Stimulated activated CD4-positive, alpha-beta T cell treated with anti-CD3 and anti-CD28 coated beads, TNF-alpha, amount 100 ng/mL, for 1 hour (primary cell): ENCODE measurements at places on chromosomes 1 and 21.

DNA sequence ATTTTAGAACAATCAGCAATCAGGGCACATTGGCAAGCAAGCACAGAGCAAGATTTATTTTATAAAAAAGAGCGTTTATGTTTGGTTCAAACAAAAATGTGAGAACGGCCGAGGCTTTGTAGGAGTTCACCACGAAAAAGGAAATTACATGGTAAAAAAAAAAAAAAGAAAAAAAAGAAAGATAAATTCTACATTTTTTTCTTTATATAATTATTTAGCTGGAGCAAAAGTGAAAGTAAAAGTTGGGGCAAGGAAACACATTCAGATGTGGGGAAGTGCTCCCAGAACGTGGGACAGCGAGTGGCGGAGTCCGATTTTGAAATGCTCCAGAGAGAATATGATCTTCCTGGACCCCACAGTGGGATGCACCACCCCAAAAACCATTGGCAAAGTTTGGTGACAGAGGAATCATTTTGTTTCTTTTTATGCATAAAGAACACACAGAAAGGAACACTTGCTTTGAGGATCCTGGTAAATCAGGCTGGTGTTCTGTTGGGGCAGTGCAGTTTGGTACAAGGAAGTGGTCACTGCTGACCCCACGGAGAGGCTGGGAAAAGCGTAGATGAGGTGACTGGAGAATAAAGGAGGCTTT, 16.3 kb upstream of the ATP5PO start:
- DNase-seq = no peak

GRCh38 chr1:229137271-229137670, 133.6 kb upstream of the RAB4A start:
- no peak for DNase-seq

GRCh38 chr1:182795563-182796228, 6.1 kb downstream of the NPL start:
- no peak for DNase-seq

GRCh38 chr1:61207416-61207815, 125.1 kb downstream of the NFIA start:
- DNase-seq = no peak

DNA sequence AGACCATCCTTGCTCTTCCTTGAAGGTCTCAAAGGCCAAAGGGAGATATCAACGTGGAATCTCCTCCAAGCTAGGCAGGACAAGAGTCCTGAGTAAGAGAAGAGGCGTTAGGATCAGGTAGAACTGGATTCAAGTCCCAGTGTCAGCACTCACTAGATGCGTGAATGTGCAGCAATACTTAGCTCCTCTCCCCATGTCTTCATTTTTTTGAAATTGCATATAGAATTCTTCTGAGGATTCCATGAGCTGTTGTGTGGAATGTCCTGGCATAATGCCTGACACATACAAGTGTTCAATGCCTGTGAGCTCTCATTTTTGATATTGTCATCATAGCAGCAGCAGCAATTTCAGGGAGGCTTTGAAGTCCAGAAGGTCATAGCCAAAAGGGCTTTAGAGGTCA, 333.2 kb downstream of the KCNH1 start:
- no peak for DNase-seq

DNA sequence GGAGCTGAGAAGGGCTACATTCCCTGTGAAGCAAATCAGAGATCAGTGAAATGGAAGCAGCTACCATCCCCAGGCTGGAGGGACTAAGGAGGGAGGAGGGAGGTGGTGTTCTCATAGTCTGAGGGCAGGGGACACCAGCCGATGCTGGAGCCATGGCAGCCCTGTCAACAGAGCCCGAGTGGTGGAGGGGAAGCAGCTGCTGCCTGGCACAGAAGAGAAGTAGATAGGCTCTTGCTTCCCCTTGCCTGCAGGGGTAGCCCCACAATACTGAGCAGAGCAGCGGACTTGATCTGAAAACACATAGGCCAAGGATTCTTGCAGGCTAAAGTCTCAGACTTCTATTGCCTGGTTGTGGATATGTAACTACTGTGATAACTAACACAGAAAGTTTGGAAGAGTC, 255.1 kb downstream of the FGGY start:
- no peak for DNase-seq

GRCh38 chr1:207969528-207969927, 58.6 kb upstream of the CD34 start:
- no peak for DNase-seq

DNA sequence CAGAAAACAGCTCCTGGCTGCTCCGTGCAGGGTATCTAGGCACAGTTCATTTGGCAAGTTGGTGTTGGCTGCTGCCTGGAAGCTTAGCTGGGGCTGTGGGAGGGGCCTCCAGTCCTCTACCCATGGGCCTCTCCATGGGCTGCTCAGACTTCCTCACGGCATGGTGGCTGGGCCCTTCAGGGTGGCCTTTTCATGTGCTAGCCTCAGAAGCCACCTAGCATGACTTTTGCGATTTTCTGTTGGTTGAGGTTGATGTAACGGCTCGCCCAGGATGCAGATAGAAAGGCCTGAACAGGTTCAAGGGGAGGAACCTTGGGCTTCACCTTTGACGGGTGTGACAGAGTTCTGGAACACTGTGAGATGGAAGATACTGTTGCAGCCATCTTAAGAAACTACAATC, 25.8 kb upstream of the LHX4 start:
- no peak for DNase-seq

DNA sequence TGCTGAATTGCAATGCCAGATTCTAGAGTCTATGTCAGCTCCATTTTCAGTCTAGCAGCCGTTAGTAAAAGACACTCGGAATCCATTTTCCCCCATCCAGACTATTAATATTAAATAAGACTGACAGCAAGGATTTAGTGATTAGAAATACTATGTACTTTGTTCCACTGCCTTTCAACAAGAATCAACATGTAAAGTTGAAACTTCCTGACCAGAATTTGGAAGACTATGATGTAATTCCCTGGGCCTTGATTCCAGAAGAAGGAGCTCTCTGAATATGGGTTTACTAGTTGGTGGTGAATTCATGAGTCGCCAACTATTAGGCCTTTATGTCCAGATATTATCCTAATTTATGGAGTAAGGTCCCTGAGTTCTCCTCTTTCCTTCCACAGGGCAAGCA, 24.8 kb downstream of the KDM1A start:
- DNase-seq = no peak

GRCh38 chr1:74713849-74714248, 19.0 kb downstream of the CRYZ start:
- DNase-seq = no peak

DNA sequence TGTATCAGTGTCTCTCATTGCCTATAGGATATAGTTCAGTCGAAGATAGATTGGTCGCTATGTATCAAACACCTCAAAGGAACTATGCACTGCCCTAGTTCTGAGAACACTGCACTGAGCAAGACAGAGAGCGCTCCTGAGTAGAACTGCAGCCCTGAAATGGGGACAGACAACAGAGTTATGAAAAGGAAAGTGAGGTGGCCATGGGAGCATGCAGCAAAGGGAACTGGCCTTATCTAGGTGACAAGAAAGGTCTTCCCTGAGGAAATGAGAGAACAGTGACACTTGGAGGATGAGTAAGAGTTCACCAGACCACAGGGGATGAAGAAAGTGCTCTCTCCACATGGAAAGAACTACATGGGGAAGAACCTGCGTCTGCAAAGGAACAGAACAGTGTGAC, 7.5 kb upstream of the G0S2 start:
- DNase-seq = no peak

GRCh38 chr1:109880971-109881894, 29.4 kb upstream of the CSF1 start:
- DNase-seq = no peak

DNA sequence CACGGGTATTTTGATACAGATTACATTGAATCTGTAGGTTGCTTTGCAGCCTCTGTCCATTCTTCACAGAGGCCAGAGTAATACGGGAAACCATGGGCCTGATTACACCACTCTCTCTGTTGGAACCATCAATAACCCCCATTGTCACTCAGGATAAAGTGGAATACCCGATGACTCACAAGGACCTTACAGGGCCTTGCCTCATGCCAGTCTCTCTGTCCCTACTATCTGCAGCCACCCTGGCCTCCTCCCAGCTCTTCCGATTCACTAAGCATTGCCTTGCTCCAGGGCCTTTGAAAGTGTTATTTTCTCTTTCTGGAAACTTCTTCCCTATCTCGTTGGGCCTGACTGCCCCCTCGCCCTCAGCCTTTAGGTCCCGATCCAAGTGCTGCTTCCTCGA, 61.7 kb downstream of the HMGB4 start:
- no peak for DNase-seq

DNA sequence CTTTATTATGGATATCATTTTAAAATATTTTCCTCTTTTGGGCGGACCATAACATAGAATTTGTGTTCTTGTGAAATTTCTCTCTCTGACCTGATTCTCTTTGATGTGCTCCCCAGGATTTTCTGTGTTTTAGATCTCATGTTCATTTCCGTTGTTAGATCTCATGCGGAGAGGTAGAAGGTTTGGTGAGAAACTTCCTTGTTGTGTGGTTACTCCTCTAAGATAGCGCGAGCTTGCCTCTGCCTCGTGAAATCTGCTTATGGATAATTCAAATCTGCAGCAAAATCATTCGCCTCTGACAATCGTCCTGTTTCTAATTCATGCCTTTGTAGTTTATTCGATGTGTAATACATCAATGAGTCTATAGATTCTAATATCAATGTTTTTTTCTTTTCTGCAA, 580.4 kb downstream of the USP25 start:
- DNase-seq = no peak

DNA sequence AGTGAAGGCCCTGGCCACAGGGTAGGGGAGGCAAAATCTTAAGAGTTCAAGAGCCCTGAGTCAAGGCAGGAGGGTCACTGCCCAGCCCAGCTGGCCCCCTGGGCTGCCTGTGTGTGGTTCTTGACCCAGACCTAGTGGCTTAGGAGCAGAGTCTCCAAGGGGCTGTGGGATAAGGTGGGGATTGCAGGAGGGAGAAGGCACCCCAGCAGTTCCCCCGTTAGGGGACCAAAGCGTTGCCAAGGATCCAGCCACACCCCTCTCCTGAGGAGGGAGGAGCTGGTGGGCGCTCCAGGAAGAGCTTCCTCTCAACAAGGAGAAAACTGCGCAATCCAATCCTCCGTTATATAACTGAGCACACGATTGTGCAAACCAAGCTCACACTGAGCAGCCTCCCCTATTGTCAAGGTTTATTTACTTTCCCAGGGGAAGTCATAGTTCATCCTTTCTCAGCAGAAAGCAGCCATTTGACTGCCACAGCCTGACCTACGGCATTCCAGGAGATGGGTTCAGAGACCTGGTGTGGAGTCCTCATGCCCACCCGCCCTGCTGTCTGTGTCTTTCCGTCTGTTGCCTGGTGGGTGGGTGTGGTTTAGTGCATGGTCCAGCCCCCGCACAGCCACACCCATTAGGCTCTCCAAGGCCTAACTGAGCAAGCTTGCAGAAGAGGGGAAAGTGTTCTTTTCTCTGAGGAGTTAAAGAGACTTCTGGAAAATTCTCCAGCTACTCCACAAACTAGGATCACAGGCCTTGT, 3.5 kb downstream of the EPHX1 start:
- DNase-seq = no peak

- DNase-seq = no peak
Observed at GRCh38 chr1:193275773-193276172, 89.4 kb upstream of the B3GALT2 start.

DNA sequence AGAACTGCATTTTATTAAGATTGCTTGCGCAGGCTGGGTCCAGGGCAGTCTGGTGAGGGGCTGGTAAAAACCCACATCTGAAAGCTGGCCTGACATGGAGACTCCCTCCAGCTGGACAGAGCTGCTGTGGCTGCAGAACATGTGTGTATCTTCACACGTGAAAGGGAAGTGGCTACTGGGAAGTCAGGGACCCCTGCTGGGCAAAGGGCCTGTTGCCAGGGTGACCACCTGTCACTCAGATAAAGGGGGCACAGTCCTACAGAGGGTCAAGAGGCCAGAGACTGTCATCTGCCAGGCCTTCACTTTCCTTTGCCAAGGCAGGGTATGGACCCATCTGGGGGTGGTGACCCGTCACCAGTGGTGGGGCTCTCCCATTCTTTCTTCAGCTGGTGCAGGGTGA, 17.5 kb downstream of the NKAIN1 start:
- no peak for DNase-seq

DNA sequence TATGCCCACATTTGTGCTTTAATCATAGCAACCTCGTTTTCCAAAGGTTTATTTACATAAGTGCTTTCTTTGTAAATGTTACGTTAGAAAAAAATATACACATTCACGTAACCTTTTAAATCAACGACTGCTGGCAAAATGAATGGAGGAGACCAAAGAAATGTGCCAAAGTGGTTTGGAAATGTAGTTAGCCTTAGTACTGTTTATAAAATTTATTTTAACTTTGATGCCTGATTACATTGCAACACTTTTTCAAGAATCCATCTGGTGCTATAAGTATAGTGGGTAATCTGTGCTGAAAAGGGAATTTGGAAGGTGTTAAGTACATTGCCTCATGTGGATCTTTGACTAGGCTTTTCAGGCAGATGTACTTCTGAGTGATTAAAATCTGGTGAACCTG, 108.9 kb downstream of the IFI44 start:
- DNase-seq = no peak

DNA sequence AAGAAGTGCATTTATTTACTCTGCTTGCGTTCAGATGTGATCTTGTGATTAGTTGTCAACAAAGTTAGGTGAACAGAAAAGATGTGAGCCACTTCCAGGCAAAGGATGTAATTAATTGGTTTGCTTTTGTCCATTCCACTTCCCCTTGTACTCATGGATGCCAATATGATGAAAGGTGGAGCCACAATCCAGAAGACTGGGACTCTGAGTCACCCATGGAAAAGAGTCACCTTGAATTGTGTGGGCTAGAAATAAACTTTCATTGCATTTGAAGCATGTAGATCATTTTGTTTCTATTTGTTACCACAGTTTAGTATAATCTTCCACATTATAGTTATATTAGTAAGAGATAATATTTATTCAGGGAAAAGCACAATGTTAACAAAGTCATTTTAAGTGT, 684.2 kb downstream of the LTN1 start:
- DNase-seq = no peak

DNA sequence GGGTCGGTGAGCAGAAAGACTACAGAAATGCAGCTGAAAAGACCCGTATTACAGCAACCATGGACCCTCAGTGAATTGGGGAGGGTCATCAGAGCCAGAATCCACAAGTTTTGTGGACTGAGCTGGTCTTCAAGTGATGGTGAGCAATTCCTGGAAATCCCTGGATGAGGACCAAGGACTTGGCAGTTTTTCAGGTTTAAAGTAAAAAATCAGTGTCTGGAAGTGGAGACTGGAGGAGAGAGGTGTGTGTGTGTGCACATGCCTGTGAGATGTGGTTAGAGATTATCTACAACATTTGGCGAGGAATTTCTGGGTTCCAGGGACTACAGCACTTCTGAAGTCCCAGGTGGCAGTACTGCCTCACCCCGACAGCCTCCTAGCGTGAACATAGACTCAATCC, 56.4 kb downstream of the KIRREL1 start:
- no peak for DNase-seq

DNA sequence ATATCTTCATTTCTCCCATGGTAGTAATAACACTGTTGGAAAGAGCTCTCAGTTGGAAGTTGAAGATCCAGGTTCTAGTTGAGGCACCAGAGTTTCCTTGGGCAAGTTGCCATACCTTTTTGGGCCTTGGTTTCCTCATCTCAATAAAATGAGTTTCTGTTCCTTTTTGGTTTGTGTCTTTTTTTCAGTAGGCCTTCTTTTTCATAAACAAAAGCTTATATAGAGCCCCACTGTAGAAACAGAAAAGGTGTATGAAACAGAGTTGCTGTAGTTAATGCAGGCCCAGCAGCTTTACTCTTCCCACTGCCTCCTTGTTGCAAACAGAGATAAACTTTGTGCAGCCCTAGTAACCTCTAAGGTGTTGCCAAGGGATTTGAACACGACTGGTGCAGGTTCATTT, 41.7 kb downstream of the WNT4 start:
- no peak for DNase-seq

- DNase-seq = no peak
Observed at GRCh38 chr1:8992936-8993687, 33.1 kb downstream of the SLC2A7 start.
